Activated B cell treated with CpG ODN at 0.5 μM for 24 hours (primary cell): ENCODE measurements at places on chromosomes 1 and 21. TPM values are rescaled to one million over a fixed set of nuclear protein-coding genes. Genes with fewer than 3 reads are reported as not detected.

- DNase-seq = peak; percentile 40
Observed at GRCh38 chr1:109910123-109910962, at the start of gene CSF1. Gene CSF1 (plus strand): TSS chr1:109910849. CDS start chr1:109911024, 175 bp downstream.

- no peak for DNase-seq
Observed at GRCh38 chr1:7606096-7606495, 165.0 kb upstream of the VAMP3 start.

DNA sequence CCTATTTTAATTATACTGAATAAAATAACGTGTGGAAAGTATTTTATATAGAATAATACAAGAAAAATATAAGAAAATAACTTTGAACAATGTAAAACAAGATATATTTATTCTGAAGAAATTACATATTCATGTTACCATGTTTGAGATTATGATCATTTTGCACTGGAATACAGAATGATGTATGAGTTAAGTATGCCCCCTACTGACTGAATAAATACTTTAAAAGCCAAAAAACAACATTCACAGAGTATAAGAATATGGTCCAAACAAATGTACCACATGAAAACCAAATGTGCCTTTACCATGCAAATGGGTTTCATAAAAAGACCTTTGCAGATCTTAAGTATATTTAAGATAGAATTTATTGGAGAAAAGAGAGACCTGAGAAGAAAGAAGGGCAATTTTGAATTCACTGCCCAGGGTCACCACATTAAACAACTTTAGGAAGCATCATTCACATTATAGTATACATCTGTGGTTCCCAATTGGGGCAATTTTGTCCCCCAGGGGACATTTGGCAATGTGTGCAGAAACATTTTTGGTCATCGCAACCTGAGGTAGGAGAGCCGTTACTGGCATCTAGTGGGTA, 136.6 kb upstream of the GFI1 start:
- DNase-seq = no peak

PADI2 gene
- 7.2 and 9.9 TPM in 2 replicates for total RNA-seq

GRCh38 chr1:54882519-54882918, 4.5 kb downstream of the DHCR24 start:
- no peak for DNase-seq

DNA sequence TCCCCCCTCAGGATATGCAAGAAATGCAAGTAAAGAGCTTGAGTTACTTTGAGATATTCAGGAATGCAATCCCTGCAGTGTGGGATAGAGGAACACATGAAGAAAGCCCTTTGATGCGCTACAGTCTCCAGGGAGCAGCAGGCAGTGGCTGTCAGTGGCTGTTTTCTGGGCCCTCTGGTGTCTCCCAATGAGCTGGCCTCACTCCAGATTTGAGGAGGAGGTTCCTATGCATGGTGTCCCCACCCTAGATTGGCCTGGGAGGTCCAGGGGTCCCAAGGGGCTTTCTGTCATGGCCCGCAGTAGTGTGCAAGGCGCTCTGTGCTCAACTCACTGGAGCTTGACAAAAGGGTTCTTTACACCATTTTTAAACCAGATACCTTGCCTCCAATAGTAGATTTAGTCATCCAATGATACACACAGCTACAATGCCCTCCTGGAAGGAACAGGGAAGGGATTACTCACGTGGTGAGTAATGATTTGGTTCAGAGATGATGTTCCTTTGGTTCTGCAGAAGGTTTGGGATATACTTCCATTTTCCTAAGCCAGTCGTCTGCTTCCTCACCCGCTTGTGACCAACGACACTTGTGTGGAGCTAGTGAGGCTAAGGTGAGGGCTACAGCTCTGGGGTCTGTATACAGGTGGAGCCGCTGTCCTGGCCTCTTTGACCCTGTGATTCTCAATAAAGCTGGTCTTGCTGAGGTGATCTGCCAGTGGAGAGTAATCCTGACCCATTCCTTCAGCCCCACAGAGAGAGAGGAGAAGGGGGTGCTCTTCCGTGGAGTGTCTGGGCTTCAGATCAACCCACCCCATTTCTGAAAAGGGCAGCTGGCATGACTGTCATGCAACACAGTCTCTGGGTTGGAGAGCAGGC, 6.6 kb downstream of the BATF3 start:
- DNase-seq = no peak

KIF2C gene
- total RNA-seq = 1.00 and 1.8 TPM in 2 replicates

DNA sequence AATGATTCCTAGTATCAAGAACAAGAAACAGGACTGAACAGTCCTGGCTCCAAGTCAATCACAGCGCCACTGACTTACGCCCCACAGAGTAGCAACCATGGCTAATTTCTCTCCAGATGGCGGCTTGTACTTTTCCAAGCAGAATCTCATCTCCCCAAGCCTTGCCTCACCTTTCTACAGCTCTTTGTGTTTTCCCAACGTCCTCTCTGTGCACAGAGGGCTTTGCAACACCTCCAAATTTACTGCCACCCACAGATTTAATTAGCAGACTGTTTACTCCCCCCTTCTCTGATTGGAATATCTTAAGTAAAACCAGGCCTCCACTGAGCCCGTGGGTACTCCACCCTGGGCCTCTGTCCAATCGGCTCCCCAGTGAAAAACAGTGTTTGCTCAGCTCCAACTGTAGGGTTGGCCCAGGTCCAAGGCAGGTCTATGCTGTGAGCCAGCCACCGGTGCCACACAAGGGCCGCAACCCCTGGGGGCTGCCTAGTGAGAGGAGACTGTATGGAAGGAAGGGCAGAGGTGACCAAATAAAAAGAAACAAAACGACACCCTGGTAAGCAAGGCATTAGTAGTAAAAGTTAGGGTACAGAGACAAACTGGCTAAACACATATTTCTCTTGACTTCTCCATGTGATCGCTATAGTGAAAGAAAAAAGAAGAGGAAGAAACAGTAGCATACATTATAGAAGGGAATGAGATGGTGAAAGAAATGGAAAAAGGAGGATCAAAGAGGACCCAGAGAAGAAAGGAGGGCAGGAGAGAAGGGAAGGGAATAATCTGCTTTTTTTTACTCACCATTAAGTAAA, 128.4 kb upstream of the SOD1 start:
- no peak for DNase-seq

AMY1A gene
- not detected in 2 replicates for total RNA-seq

DNA sequence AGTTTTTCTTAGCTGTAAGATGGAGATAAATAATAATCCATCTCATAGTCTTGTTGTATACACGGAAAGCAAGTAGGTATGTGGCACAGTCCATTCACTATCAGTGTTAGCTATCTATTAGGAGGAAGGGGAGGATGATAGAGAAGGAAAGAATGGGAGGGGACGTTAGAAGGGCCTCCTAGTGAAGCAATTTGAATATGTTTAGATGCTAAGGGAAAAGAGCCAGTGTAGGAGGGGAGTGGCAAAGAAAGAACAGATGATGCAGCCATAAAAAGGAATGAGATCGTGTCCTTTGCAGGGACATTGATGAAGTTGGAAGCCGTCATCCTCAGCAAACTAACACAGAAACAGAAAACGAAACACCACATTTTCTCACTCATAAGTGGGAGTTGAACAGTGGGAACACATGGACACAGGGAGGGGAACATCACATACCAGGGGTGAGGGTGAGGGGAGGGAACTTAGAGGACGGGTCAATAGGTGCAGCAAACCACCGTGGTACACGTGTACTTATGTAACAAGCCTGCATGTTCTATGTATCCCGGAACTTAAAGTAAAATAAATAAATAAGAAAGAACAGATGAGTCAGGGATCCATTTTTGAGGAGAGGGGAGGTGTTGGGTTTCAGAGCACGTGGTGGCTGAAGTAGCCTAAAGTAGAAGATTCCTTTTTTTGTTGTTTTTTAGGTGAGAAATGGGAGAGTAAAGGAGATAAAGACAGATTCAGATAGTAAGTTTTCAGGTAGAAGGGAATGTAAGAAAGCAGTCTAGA, 124.1 kb downstream of the POU2F1 start:
- DNase-seq = no peak

DNA sequence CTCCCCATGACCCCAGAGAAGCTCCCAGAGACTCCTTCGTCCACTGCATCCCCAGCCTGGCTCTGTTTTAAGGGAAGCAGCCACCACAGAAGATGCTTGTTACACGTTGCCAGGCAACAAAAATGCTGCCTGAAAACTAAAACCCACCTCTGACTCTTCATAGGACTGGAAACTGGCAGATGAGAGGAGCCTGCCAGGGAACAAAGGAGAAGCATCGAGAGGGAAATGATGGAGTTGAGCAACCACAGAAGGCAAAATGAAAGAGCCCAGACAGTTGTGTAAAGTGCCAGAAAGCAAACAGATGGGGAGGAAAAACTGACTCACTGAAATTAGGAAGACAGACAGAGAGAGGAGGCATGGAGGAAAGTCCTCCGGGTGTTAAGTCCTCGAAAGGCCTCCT, 118.4 kb downstream of the KCNN3 start:
- no peak for DNase-seq

VSIG8 gene
- not detected in 2 replicates for total RNA-seq

DNA sequence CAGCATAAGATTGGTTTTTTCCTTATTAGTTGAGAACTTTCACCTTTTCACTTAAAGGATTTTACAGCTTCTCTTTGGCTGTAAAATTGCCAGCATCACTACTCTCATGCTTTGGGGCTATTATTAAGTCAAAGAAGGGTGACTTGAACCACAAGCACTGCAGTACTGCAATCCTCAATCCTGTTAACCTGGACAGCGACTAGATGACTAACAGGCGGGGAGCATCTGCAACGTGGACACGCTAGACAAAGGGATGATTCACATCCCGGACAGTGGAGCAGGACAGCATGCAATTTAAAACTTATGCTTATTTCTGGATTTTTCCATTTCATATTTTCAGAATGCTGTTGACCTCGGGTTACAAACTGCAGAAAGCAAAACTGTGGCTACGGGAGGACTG, 8.1 kb downstream of the ARV1 start:
- no peak for DNase-seq

PDC gene
- total RNA-seq = not detected in 2 replicates

TMEM240 gene
- total RNA-seq = 0.31 TPM in 1 of 2 replicates, not detected in the other

RIMKLA gene
- total RNA-seq = 0.02 TPM in 1 of 2 replicates, not detected in the other

GPR25 gene
- total RNA-seq = 0.86 and 1.6 TPM in 2 replicates

CELA2B gene
- not detected in 2 replicates for total RNA-seq
